Activated naive CD4-positive, alpha-beta T cell (primary cell): ENCODE measurements at places on chromosomes 2 and 18.

- DNase-seq = no peak
Observed at GRCh38 chr2:231680285-231680991, 27.9 kb upstream of the PTMA start.

DNA sequence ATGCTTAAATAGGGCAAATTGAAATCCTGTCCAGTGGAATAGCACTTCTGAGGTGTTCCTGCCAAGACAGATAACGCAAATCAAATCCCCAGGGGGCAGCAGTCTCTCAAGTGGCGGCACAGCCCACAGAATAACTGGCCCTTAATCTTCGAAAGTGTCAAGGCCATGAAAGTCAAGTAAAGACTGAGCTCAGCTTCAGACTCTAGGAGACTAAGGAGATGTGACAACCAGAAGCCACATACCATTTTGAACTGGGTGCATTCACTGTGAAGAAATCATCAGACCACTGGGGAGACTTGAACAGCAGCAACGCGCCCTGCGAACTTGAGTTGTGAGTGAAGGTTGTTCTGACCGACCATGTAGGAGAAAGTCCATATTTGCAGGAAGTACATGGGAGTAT, 66.0 kb upstream of the ASAP2 start:
- no peak for DNase-seq

DNA sequence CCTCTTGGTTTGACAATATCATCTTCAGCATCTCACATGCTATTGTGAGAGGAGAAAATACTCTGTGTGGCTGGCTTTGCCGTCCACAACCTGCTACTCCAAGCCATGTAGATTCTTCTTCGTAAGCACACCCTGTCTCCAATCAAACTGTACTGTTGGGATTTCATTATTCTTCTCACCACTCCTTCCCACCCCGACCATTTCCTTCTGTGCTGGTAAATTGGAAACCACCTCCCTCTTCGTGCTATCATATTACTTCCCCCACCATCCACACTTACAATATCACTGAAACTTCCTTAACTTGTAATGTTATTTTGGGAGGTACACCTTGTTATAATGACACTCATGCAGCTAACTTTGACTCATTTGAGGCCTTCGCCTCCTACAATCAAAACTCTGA, 3.2 kb upstream of the AGXT start:
- no peak for DNase-seq

- no peak for DNase-seq
Observed at GRCh38 chr2:54803783-54804751, 80.6 kb downstream of the EML6 start.

- no peak for DNase-seq
Observed at GRCh38 chr2:239959059-239959971, 65.8 kb downstream of the NDUFA10 start.

- no peak for DNase-seq
Observed at GRCh38 chr2:150581717-150582472, 94.4 kb upstream of the RND3 start.

DNA sequence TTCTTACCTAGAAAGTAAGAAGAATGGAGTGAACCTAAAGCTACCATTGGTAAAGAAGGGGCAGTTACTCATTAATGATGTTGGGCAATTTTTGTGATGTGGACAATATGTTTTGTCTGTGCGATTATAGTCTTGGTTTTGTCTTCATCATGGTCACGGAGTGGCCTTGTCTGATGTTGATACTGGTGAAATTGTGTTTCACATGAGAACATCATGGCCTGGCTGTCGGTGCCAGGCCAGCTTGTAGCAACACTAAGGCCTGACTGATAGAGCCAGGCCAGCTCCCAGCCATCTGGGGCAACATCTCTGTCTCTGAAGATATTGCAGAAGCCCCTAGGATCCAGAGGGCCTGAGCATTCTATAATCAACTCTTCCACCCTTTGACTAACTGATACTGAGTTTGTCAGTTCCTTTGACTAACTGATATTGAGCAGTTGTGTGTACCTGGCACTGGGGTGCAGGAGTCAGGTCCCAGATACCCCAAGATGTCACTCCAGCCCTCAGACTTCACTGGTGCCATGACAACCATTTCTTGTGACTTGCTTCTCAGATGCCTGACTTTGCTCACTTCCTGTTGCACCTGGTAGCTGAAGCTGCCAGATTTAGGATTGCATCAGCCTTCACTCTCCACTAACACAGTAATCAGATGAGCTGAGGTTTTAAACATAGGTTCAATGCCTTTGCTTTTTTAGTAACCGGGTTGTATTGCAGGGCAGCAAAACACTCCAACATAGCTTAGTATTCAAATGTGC, 62.5 kb downstream of the RPIA start:
- no peak for DNase-seq

- DNase-seq = no peak
Observed at GRCh38 chr2:79994161-79994560, 310.4 kb downstream of the LRRTM1 start.

- no peak for DNase-seq
Observed at GRCh38 chr2:20629581-20630171, 21.2 kb downstream of the HS1BP3 start.

GRCh38 chr2:136164280-136164776, 46.4 kb upstream of the CXCR4 start:
- no peak for DNase-seq

DNA sequence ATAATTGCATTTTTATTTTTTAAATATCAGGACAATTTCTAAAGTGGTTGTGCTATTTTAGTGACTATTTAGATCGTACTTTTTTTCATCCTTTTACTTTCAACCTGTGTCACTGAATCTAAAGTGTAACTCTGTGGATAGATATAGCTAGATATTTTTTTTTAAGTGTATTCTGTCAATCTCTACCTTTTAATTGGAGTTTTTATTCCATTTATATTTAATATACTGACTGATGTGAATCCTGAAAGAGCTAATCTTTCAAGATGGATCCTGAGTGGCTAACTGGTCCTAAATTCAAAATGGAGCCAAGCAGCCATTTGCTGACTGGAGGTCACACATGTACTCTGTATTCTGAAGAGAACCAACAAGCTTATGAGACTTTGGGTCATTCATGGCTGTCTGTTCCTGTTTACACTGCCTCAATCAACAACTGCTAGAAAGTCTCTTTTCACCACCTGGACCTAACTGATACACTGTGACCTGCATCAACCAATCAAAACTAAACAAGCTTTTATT, 4.6 kb upstream of the PSMD14 start:
- DNase-seq = no peak

- no peak for DNase-seq
Observed at GRCh38 chr18:6215888-6216287, 198.8 kb downstream of the L3MBTL4 start.

GRCh38 chr18:11891737-11892136, 16.4 kb downstream of the MPPE1 start:
- DNase-seq = no peak

GRCh38 chr2:15763822-15764682, 172.4 kb downstream of the DDX1 start:
- DNase-seq = no peak

- DNase-seq = no peak
Observed at GRCh38 chr2:11933854-11934253, 187.4 kb downstream of the LPIN1 start.

GRCh38 chr2:130916438-130916705, 79.7 kb downstream of the ARHGEF4 start:
- no peak for DNase-seq

DNA sequence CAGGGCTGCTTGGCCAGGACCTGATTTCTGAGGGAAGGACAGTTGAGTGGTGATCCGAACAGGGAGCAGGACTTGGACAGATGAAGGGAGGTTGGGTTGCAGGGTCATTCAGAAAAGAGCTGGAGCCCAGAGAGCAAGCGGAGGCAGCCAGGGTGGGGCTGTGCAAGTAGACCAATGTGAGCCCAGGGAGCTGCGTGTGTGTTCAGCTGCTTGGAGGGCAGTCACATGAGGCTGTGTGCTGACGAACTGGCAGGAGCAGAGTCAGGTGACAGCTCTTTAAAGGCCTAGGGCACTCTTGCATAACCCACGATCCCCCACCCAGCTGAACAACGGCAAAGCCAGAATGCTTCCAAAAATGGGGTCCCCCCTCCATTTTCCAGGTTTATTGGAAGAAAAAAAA, 4.6 kb upstream of the MLPH start:
- DNase-seq = no peak

- DNase-seq = no peak
Observed at GRCh38 chr2:86788165-86788564, 2.5 kb downstream of the CD8A start.

GRCh38 chr2:101396316-101396717, 9.0 kb upstream of the CREG2 start:
- no peak for DNase-seq

- no peak for DNase-seq
Observed at GRCh38 chr2:227719641-227720040, 1.8 kb upstream of the SLC19A3 start.

DNA sequence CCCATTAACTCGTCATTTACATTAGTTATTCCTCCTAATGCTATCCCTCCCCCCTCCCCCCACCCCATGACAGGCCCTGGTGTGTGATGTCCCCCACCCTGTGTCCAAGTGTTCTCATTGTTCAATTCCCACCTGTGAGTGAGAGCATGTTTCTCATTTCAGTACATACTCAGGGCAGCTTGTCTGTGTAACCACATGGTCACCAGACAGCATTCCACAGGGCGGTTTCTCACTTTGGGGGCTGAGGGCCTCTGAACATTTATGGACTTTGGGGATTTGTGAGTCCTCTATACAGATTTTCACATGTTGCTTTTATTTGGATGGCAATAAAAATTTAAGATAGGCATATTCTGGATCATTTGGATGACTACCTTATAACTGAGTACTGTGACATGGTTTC, 84.0 kb downstream of the LYPD6B start:
- no peak for DNase-seq

- DNase-seq = no peak
Observed at GRCh38 chr18:53567929-53568574, 656.4 kb downstream of the MBD2 start.

- DNase-seq = no peak
Observed at GRCh38 chr18:71798986-71799673, 745.0 kb downstream of the CBLN2 start.

GRCh38 chr18:45012286-45012685, 331.6 kb downstream of the SETBP1 start:
- DNase-seq = no peak

GRCh38 chr2:118112771-118113334, 24.6 kb downstream of the INSIG2 start:
- no peak for DNase-seq

GRCh38 chr2:195307751-195308150, 349.3 kb upstream of the SLC39A10 start:
- DNase-seq = no peak

DNA sequence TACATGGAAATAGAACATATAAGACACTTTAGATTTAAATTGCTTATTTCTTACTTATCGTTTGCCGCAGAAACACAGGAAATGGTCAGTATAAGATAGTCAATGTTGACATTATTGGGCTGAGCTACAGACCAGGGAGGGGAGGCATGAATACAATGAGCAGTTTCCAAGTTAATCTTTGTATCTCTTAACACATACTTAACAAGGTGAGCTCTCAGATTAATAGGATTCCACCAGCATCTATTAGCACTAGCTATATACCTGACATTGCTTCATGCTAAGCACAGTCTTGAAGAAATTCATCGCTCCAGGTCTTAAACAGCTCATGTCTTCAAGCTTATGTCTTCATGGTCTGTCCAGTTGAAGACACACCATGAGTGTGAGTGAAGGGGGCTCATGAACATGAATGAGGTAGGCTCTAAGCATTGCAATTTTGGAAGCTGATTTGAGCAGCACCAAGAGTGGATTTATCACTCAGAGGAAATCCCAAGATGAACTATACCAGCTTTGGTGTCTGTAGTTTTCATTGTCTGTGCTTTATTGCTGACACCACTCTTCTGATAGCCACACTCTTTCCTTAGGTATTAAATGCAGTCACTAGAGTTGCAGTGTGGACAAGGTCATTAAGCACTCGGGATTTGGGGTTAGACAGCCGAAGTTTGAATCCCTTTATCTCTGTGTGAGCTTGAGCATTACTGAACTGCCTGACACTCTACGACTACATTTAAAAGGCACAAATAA, 359.3 kb upstream of the EPHA4 start:
- no peak for DNase-seq

GRCh38 chr2:42060718-42061619, 13.1 kb downstream of the PKDCC start:
- DNase-seq = no peak

DNA sequence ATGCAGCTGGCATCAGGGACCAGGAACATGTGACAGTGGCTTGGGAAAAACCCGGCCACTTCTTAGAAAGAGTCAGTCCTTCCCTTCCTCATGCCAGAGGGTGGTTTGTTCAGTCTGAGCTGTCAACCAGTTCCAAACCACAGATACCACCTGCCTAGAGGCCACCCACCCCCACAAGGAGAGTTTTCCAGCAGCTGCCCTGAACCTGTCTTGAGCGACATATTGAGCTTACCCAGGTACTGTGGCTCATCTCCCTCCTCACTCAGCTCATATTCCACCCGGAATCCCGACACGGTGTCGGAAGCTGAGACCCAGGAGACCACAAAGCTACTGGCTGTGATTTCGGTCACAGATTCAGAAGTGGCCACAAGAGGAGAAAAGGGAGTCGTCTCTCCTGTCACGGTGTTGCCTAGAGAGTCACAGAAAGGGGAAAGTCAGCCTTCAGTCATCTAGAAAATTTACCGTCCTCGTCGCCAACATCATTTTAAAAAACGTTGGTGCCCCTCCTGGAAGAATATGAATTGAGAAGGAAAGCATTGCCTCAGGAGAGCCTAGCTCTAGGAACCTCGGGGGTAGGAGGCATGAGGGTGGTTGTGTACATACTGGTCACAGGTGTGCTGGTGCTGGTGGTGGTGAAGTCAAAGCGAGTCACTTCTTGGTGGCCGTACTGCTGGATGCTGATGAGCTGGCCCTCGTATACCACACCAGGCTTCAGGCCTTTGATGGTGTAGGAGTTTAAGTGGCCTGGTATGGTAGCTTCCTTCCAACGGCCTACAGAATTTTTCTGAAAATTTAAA, 26.3 kb downstream of the FN1 start:
- no peak for DNase-seq

- DNase-seq = no peak
Observed at GRCh38 chr2:143807671-143808070, 678.5 kb downstream of the ARHGAP15 start.

DNA sequence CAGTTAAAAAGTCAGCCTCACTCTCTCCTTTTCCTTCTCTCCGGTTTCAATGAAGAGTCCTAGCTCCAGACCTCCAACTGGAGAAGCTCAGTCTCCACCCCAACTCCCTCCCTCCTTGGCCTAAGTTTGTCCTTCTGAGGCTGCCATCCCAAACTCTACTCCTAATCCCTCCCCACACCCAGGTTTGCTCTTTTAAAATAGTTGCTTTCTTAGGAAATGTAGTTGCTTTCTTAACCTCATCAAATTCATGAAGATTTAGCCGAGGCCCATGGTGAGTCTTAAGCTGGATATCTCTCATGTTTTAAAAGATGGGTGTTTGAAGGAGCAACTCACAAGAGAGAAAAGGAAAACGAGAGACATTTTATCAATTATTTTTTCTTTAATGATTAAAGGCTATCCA, 937 bp upstream of the LANCL1 start:
- DNase-seq = no peak

- DNase-seq = no peak
Observed at GRCh38 chr2:217739741-217740140, 263.1 kb downstream of the TNS1 start.
